SJCRH30 (cell line): ENCODE measurements at places on chromosomes 1 and 21. TPM values are rescaled to one million over a fixed set of nuclear protein-coding genes. Genes with fewer than 3 reads are reported as not detected.

DNA sequence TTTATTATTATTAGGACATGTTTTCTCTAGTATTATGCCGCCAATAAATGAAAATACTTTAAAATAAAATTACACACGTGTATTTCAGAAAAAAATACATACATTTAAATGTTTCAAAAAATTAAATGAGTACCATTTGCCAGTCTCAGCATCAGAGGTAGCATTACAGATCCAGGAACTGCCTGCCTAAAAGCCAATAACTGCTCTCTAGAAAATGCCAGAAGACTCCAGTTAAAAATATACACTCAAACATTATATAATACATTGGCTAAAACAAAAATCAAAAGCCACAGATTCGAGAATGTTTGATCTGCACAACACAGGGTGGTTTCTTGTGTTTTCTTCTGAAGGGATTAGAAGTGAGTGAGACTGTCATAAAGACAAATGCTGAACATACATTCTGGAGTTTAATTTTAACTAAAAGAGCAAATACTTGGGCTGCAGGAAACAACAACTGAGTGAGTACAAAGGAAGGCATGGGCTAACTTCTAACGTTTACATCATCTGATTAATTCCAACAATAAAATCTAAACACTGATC is 105.5 kb downstream of the RERE start:
- DNase-seq: peak; percentile 14

GRCh38 chr1:109438798-109439297 is 12.6 kb upstream of the PSMA5 start:
- peak; percentile 70 for DNase-seq

DNA sequence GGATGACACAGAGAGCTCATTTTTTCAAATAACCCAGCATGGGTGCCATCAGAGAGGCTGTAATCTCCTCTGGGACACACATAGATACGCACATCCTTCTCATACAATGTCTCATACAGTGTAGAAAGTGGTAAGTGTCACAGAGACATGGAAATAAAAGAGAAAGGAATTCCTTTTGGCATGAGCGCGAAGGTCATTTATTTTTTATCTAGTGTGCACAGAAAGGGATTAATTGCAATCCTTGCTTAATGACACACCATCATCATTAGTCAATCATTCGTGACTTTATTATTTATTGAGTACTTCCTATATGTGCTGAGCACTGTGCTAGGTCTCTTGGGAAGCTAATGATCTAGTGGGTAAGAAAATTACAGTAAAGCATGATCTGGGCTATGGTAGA is 5.0 kb downstream of the ZSCAN20 start:
- no peak for DNase-seq

DNA sequence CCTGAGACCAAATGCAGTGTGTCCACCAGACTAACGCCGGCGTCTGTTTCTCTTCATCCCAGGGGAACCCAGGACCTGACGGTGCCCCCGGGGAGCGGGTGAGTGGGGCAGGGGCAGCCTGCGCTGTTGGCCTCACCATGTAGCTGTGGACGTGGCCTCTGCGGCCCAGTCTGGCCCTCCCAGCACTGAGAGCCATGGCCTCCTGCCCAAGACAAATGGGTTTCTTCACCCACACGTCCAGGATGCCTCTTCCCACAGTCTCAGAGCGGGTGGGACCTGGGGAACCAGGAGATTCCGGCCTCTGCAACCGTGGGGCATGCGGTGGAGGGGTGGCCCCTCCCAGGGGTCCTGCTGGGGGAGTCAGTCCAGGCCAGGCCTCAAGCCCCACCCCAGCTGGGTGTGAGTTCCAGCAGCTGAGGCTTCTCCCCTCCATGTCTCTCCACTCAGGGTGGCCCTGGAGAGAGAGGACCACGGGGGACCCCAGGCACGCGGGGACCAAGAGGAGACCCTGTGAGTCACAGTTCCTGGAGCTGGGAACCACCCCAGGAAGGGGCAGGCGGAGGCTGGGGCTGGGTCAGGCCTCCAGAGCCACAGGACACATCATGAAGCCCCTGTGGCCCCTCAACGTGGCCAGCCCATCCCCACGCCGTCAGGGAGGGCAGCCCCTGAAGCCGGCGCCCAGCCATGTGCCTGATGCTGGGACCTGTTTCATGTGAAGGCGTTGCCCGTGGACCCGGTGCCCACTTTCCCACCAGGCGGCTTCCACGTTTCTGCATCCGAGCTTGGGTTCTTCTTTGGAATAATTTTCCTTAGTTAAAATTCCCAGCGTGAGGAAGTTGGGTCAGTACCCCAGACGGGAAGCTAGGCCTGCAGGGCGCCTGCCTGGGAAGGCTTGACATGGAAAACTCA is 11.0 kb downstream of the COL6A1 start:
- peak; percentile 1 for DNase-seq

DNA sequence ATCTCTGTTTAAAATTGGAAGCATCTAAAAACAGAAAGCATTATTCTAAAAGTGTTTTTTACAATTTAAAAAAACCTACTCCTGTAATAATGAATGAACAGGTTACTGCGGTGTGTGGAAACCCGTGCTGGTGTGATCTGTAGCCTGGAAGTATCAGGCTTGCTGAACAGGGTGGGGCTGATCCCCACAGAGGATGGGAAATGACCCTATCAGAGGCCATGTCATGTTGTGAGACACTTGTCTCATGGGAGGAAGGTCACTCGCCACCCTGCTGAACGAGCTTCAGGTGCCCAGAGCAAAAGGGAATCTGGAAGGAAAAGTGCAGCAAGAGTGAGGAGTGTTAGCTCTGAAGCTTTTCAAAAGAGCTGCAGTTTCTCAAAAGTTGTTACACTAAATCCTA is 320.7 kb downstream of the RRAGC start:
- DNase-seq: no peak

DNA sequence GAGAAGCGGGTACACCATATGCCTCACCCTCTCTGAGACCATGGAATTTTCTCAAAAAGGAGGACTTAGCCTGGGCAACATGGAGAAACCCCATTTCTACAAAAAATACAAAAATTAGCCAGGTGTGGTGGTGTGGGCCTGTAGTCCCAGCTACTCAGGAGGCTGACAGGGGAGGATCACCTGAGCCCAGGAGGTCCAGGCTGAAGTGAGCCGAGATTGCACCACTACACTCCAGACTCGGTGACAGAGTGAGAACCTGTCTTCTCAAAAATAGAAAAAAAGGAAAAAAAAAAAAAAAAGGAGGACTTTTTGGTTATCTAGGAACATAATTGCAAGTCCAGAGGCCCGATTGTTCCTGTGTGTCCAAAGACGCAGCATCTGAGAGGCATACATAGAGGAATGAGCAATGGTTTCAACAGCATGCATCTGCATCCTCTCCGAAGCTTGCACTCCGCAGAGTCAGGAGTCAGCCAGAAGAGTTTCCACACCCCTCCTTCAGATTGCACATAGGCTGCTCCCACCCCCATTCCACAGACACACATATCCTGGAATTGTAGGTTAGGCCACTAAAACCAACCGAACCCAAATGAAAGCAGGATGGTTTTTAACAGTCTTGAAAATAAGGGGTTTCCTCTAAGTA is 2.5 kb upstream of the TBX15 start:
- DNase-seq: no peak

- DNase-seq: no peak
Observed at GRCh38 chr1:5888606-5889211, 103.5 kb downstream of the NPHP4 start.

Gene IFI44L
- 0.43 and 0.67 TPM in 2 replicates for total RNA-seq
